ENCODE measurements at places on chromosomes 11 and 22. TPM values are rescaled to one million over a fixed set of nuclear protein-coding genes. Genes with fewer than 3 reads are reported as not detected.

Gene MTFP1
- polyA plus RNA-seq, result 11.9 TPM

DNA sequence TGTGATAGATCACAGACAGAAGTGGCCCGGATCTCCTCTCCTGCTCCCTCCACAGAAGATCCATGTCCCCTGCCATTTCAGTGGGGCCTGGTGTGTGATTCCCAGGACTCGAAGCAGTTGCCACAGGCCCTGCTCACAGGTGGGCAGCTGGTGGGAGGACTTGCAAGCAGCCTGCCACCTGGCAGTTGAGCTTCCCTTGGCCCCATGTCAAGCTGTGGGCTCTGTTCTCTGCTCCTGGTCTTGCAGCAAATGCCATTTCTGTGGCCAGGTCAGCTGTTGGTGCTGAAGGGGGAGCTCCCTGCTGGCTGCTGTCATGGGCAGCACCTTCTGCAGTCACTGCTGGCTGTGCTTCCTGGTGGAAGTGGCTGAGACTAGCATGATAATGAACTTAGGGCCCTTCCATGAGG lies 59.1 kb upstream of the SLC22A12 start:
- H3K4me1 ChIP-seq, result no peaks in the 10 kb centered on the region
- no peak overlapping the region for H3K4me3 ChIP-seq
- H3K27me3 ChIP-seq, result peaks cover 40% of the 10 kb centered on the region
- H3K36me3 ChIP-seq, result no peaks in the 10 kb centered on the region
- no peak for DNase-seq

GRCh38 chr22:49193348-49193747 lies 634.3 kb downstream of the BRD1 start:
- H3K4me3 ChIP-seq, result no peak overlapping the region
- no peak for DNase-seq
- H3K27ac ChIP-seq, result no peak overlapping the region
- no peaks in the 10 kb centered on the region for H3K36me3 ChIP-seq
- no peaks in the 10 kb centered on the region for H3K4me1 ChIP-seq

DNA sequence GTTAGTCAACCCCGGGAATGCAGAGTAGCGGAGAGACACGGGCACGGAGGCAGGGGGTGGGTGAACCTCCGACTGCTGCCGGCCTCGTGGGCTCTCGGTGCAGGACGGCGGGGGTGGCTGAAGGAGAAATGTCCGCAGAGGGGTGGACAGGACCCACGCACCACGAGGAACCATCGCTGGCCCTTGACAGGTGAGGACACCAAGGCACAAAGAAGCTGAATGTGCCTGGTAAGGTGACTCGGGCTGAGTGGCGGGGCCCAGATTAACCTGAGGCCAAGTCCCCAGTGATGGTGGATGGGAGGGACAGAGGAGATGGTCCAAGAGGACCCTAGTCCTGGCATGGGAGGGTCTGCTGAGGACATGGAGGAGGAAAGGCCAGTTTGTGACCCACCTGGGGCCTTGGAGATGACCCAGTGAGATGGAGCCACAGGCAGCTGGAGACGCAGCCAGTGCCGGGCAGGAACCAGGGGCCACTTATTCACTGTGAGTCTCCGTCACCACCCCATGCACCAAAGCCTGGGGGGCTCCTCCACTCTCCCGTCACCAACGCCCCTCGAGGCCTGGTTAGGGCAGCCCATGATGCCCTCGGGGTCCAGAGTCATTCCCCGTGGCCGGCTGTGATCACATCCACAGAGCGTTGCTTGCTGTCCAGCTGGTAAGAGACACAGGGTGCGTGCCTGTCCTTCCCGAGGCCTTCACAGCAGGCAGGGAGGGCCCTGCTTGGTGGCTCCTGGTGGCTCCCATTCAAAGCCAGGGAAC lies 64.2 kb downstream of the CELSR1 start:
- no peaks in the 10 kb centered on the region for H3K36me3 ChIP-seq
- DNase-seq, result no peak
- H3K4me3 ChIP-seq, result no peak overlapping the region
- H3K27me3 ChIP-seq, result no peaks in the 10 kb centered on the region

Measured in SK-N-SH (cell line).